Stimulated activated CD4-positive, alpha-beta T cell treated with anti-CD3 and anti-CD28 coated beads, TNF-alpha, amount 100 ng/mL, for 1 hour (primary cell): ENCODE measurements at places on chromosomes 12 and 14.

DNA sequence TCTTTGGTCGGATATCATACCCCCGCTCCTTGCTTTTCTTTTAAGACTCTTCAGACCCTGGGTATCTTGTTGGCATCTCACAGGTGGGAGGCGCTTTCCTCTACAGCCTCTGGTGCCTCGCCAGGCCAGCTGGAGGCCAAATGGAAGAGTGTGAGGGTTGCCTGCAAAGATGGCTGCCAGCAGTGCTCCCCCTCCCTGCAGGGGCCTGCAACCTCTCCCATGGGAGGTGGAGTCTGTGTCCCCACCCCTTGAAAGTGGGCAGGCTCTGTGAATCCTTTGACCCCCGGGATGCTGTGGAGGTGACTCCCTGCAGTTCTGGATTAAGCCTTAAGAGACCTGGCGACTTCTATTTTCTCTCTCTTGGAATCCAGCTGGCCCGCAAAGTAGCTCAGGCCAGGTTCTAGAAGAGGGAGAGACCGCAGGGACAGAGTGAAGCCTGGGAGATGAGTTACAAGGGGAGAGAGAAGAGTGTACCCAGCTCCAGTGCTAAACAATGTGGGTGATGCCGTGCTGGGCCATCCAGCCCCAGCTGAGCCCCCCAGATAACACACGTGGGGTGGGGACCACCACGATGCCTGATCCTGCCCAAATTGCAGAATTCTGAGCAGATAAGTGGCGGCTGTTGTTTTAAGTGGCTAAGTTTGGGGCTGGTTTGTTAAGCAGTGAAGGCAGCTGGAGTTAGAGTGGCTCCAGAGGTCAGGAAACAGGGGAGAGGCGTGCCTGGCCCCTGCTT lies 37.9 kb upstream of the NCOR2 start:
- DNase-seq, result no peak

GRCh38 chr14:35016568-35016967 lies 29.5 kb upstream of the FAM177A1 start:
- no peak for DNase-seq

DNA sequence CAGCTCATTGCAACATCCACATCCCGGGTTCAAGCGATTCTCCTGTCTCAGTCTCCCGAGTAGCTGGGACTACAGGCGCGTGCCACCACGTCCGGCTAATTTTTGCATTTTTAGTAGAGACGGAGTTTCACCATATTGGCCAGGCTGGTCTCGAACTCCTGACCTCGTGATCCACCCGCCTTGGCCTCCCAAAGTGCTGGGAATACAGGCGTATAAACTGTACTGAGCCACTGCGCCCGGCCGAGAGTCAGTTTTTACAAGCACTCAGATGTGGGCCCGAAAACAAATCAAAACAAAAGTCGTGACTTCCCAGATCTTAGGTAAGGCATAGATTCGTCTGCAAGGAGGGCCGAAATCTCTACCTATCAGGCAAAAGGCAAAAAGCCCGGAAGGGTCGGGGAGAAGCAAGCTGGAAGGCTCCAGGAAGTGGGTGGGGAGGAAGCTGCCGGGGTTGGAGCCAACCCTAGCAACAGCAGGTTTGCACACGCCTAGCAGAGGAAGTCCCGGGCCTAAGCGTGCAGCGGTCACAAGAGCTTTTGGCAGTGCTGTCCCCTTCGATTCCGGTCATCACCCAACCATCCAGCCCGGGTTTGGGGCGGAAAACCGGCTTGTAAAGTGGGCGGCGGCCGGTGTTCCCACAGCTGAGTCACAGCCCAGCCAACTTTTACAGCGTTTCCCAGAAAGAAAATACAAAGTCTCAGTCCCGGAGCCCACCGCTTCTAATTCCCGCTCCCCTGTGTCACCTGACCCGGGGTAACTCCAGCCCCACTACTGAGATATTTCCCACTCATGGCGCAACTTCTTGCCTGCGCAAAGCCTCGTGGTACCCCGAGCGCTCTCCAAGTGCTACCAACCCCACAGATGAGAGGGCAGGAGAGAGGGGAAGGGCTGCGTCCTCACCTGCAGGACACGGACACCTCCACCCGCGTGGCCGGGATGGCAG lies 583 bp downstream of the CPNE8 start:
- no peak for DNase-seq

DNA sequence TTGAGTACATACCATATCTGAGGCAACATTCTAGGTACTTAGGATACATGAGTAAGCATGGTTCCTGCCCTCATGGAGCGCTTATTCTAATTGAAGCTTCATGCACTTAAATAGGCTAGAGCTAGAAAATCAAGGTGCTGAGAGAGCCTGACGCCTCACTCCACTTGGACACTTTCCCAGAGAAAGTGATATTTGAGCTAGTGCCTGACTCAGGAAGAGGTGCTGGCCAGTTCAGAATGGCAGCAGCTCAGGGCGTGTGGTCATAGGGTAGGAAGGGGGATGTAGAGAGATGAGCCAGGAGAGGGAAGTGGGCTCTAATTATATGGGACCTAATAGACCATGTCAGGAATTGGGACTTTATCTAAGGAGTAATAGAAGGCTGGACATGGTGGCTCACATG lies 33.3 kb downstream of the TULP3 start:
- DNase-seq, result no peak

- no peak for DNase-seq
Observed at GRCh38 chr12:55820679-55821078, 2.8 kb downstream of the ORMDL2 start.

DNA sequence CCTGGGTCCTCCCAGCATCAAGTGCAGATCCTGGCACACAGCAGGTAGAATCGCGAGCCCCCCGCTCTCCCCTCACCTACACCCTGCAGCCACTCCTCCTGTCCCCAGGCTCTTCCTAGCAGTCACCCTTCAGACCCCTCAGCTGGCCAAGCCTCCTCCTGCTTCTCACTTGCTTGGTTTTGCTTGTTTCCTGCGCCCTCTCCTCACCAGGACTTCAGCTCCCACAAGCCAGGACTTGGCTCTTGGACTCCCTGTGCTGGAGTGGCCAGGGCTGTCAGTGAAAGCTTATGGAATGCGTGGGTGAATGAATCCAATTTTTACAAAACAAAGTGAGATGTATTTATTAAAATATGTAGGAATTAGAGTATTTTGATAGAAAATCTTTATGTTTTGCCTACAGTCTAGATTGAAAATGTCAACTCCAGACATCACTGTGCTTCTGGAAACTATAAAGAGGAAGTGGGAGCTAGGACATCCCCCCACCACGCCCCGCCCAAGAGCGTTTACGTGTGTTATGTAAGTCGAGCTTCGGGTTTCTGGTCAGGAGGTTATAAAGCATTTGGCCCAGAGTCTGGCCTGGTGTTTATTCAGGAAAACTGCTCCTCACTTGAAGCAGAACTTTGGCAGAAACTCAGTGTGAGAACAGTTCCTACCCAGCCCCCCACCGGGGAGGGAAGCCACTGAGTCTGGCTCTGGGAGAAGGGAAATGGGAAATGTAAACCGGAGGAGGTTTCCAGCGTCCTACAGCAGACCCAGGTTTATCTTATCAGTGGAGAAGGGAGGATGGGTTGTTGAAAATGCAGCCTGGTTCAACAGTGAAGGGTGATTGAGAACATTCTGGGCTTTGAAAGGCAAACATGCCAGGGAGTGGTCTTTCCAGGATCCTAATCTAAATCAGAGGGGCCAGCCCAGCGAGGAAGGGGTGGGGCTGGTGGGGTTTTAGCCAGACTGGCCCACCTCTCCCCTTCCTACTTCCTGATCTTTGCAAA lies 8.8 kb downstream of the ALDH2 start:
- no peak for DNase-seq

GRCh38 chr12:88893801-88894200 lies 313.5 kb upstream of the KITLG start:
- DNase-seq, result no peak

GRCh38 chr12:132606466-132606865 lies 3.9 kb downstream of the LRCOL1 start:
- DNase-seq, result no peak

- no peak for DNase-seq
Observed at GRCh38 chr12:57836442-57837375, 9.8 kb downstream of the CTDSP2 start.

DNA sequence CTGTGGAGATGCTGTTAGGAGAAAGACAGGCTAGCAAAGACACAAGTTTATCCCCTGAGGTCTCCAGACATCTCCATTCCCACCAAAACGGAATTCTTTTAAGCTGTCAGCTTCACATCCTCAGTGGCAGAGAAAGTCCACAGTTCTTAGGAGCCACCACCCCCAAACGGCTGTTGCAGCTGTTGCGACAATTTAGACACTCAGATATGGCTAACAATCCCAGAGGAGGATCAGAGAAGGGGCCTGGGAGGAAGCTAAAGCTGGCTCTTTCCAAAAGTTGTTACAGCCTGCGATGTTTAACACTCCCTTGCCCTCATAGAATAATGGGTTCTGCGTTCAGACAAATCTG lies 1.9 kb upstream of the ATP5MC2 start:
- no peak for DNase-seq

DNA sequence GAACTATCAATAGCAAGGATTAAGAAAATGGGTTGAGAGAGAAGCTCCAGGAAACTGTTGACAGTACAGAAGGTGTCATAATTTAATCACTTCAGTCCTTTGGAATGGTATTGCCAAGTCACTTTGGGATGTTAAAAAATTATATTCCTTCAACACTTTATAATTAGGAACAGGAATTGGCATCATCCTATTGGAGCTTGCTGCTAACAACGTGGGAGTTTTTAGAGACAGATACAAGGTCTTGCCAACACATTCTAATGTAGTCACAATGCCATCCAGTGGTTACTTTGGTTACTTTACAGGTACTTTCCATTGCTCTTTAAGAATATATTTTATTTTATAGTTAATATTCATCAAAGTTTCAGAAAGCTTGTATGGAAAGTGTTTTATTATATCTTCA lies 310.1 kb downstream of the SYT1 start:
- DNase-seq, result no peak

DNA sequence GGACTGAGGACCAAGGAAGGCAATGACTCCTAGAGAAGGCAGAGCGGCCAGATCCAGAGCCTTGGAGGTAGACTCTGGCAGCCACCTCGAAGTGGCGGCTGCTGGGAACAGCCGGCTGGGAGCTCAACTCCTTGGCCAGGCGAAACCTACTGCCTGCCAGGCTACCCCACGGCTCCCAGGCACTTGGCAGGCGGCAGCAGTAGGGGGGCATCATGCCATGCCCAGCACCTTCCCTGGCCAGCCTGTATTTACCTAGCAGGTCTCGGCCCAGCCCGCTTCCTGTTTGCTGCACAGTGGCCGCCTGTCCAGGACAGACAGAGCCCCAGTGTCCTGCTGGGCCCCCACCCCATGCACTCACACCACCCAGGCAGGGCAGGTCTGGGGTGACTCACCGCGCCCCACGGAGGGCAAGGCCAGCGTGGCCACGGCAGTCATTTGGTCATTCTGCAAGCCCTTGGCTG lies 10.2 kb downstream of the TRPV4 start:
- DNase-seq, result no peak

- DNase-seq, result no peak
Observed at GRCh38 chr14:83101846-83102245, 1568.2 kb upstream of the SEL1L start.

- no peak for DNase-seq
Observed at GRCh38 chr12:78559886-78560285, 304.7 kb upstream of the SYT1 start.

DNA sequence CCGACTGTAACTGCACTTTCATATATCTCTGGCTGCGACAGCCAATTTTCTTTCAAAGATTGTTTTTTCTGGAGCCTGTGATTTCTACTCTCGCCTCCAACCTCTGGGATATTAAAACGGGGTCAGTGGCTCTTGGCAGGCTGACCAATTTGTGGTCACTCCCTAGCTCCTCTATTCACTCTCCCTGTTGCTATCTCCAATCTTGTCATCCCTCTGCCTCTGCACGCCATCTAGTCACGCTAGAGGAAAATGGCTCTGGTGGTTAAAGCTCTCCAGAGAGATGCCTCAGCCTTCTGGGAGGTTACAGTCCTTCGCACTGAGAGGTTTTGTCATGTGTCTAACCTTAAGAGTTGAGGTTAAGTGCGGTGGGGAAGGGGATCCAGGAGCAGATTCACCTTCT lies 59.8 kb upstream of the CISTR start:
- no peak for DNase-seq

GRCh38 chr12:129966146-129966995 lies 62.5 kb upstream of the TMEM132D start:
- DNase-seq, result no peak

- DNase-seq, result no peak
Observed at GRCh38 chr12:32043928-32044549, 62.6 kb upstream of the BICD1 start.

DNA sequence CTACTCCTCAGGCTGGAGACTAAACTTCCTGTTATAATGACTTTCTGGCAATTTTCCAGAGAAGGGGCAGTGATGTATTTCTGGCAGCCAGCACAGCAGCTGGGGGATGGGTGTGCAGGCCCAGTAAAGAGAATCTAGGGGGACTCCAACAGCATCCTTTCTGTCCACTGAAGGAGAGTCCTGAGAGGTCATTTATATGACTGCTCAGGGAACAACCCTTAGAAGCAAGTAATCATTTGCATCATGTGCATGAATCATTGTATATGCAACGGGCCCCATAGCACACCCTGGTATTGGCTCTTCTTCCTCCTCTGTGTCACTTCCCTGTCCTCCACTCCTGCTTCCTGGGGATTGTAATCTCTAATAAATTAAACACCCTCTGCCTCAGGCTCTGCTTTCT lies 493.8 kb downstream of the RPS29 start:
- DNase-seq, result no peak

GRCh38 chr14:51546603-51547258 lies 105.0 kb upstream of the FRMD6 start:
- no peak for DNase-seq

GRCh38 chr14:104926619-104927431 lies 2.1 kb downstream of the PLD4 start:
- no peak for DNase-seq

GRCh38 chr14:30223385-30223785 lies 295.7 kb upstream of the PRKD1 start:
- DNase-seq, result no peak

DNA sequence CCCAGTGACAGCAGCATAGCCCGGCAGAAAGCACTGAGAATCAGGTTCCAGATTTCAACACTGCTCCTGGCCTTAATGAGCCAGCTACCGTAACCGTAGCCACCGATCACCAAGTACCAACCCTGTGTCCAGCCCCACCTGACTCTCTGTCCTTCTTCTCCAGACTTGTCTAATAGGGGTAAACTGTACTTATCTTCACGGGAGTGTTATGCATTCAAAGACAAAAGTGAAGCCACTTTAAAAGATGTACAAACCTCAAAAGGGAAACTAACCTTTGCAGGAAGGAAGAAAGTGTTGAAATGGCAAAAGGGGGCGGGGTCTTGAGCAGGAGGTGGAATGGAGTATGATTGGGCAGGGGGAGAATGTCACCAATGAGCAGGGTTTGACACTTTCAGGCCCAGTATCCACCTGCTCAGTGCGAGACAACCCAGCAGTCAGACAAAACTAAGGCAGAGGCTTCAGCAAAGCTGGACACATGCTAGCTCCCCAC lies 226.1 kb downstream of the CHST11 start:
- peak; percentile 39 for DNase-seq

DNA sequence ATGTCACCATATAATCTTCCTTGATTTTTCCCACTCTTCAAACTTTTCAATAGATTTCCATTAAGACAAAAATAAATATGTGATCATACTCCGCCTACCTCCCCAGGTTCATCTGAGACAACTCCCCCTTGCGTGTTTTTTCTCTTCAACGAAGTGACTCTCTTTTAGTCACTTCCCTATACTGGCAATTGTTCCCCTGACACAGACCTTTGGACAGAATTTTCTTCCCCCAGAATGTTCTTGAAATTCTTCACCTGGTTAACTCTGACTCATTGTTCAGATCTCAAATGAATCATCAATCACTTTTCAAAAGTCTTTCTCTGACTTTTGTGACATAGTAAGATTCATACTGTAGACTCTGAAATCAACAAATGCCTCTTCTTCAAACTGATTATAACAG lies 727.3 kb upstream of the LMO3 start:
- no peak for DNase-seq
